PC-9 (cell line): ENCODE measurements at places on chromosomes 5 and 9. TPM values are rescaled to one million over a fixed set of nuclear protein-coding genes. Genes with fewer than 3 reads are reported as not detected.
A peak's percentile ranks its signal among the peaks of the same experiment; 100 is the strongest.

ARL14EPL gene
- 0.37 TPM in 1 of 2 replicates, not detected in the other for total RNA-seq

PFN3 gene
- total RNA-seq, result not detected in 2 replicates

BTNL3 gene
- total RNA-seq, result not detected in 2 replicates

RNF208 gene
- 31.3 and 38.0 TPM in 2 replicates for total RNA-seq

STOM gene
- 7.1 and 7.6 TPM in 2 replicates for total RNA-seq

FLT4 gene
- total RNA-seq, result not detected in 2 replicates

KCNV2 gene
- total RNA-seq, result not detected in 2 replicates

HSPB3 gene
- total RNA-seq, result not detected in 2 replicates

- no peaks in the 10 kb centered on the region for H3K27me3 ChIP-seq
- H3K36me3 ChIP-seq, result 0 out of 2 replicates have a peak, but pooled peaks cover 4% of the 10 kb centered on the region
- no peak overlapping the region for H3K27ac ChIP-seq
- H3K4me3 ChIP-seq, result no peak overlapping the region
- H3K4me1 ChIP-seq, result no peaks in the 10 kb centered on the region
These were observed 40.3 kb downstream of the TNFAIP8 start for GRCh38 chr5:119396030-119396664.

GRCh38 chr9:92140754-92141143, 25.5 kb upstream of the SPTLC1 start:
- DNase-seq, result no peak
- H3K4me1 ChIP-seq, result peaks cover 9% of the 10 kb centered on the region; the same call in 1 of the 2 replicates
- no peak overlapping the region for H3K27ac ChIP-seq
- H3K4me3 ChIP-seq, result peak overlapping the region; percentile 54; the same call in 1 of the 2 replicates
- peaks cover 14% of the 10 kb centered on the region; the same call in 1 of the 2 replicates for H3K27me3 ChIP-seq

GRCh38 chr5:32297181-32298058, 15.3 kb downstream of the MTMR12 start:
- DNase-seq, result no peak
- no peaks in the 10 kb centered on the region for H3K4me1 ChIP-seq
- no peak overlapping the region for H3K4me3 ChIP-seq
- H3K27me3 ChIP-seq, result no peaks in the 10 kb centered on the region
- no peak overlapping the region for H3K27ac ChIP-seq

DNA sequence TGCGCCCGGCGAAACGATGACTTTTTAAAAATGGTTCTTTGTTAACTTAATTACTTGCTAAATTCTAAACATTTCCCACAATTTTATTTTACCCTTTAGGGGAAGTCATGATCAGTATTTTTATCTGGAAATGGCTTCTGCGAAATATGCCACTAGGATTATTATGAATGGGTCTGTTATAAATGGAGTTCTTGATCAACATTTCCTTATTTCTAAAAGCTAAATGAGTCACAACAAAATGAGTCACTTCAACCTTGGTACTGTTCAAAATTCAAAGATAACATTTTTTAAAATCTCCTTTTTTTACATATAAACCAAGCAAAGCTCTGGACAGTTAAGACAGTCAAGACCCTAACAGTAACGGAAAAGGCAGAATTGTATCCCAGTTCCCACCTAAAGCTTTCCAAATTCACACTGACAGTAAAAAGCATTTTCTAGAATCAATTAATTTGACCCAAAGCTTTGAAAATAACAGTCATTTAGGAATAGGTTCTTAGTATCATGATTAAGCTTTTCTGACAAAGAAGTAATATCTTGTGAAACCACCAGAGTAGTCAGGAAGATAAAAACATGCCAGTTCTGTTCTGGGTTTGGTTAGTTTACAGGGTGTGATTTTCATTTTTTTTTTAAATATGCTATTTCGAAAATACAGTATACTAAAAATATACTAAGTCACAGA, 81.7 kb downstream of the LHFPL2 start:
- peaks cover 14% of the 10 kb centered on the region for H3K4me1 ChIP-seq
- H3K27ac ChIP-seq, result peak overlapping the region; percentile 44
- H3K4me3 ChIP-seq, result no peak overlapping the region
- H3K36me3 ChIP-seq, result peaks cover 24% of the 10 kb centered on the region
- H3K27me3 ChIP-seq, result no peaks in the 10 kb centered on the region
- DNase-seq, result no peak

DNA sequence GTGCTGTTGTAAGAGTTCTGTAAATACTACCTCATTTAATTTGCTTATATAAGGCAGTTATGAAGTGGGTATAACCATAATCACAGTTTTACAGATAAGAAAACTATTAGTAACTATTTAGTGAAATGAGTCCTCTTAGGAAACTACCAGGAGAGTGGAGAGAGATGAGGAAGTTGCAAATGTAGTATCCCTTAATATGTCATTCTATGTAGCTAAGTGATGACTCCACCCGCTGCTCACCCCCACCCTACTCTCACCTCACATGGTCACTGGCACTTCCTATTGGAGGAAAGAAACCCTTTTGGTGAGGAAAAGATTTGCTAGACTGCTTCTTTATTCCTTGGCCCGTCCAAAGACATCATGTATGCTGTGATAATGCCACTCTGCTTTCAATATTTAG, 241.8 kb upstream of the SLC24A2 start:
- H3K27me3 ChIP-seq, result no peaks in the 10 kb centered on the region
- H3K4me1 ChIP-seq, result no peaks in the 10 kb centered on the region
- DNase-seq, result no peak
- no peak overlapping the region for H3K27ac ChIP-seq

DNA sequence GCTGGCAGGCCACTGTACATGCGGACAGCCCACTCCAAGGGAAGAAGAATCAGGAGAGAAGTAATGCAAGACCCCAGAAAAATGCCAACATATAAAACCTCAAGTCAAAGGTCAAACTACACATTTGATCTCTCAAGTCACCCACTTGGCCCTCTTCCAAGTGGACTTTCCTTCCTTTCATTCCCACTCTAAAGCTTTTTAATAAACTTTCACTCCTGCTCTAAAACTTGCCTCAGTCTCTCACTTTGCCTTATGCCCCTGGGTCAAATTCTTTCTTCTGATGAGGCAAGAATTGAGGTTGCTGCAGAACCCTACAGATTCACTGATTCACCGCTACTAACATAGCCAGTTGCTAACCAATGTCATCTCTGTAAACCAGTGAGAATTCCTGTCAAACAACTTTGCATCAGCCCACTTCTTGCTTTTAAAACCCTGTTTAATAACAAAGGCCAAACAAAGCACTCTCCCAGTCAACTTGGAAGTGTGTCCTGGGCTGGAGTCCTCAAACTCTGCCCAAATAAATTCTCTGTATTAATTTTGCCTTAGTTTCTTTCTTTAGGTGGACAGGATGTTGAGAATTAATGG, 6.9 kb upstream of the ATP6V1G1 start:
- peak; percentile 80 for DNase-seq
- no peaks in the 10 kb centered on the region for H3K27me3 ChIP-seq
- peak overlapping the region; percentile 29; the same call in 1 of the 2 replicates for H3K27ac ChIP-seq
- H3K4me3 ChIP-seq, result no peak overlapping the region

GRCh38 chr5:175599210-175599609, 58.7 kb upstream of the HRH2 start:
- no peaks in the 10 kb centered on the region for H3K4me1 ChIP-seq
- no peak overlapping the region for H3K27ac ChIP-seq
- no peak for DNase-seq
- H3K36me3 ChIP-seq, result no peaks in the 10 kb centered on the region
- H3K27me3 ChIP-seq, result peaks cover 98% of the 10 kb centered on the region

- H3K27me3 ChIP-seq, result no peaks in the 10 kb centered on the region
- H3K36me3 ChIP-seq, result no peaks in the 10 kb centered on the region
- H3K4me3 ChIP-seq, result peak overlapping the region; percentile 76
- H3K4me1 ChIP-seq, result peaks cover 11% of the 10 kb centered on the region; the same call in 1 of the 2 replicates
- peak; percentile 94 for DNase-seq
These were observed 717 bp upstream of the IQGAP2 start for GRCh38 chr5:76402251-76402885.

GRCh38 chr9:35333551-35333950, 156.4 kb upstream of the RUSC2 start:
- H3K4me3 ChIP-seq, result no peak overlapping the region
- DNase-seq, result no peak
- H3K27ac ChIP-seq, result no peak overlapping the region
- H3K27me3 ChIP-seq, result no peaks in the 10 kb centered on the region

DNA sequence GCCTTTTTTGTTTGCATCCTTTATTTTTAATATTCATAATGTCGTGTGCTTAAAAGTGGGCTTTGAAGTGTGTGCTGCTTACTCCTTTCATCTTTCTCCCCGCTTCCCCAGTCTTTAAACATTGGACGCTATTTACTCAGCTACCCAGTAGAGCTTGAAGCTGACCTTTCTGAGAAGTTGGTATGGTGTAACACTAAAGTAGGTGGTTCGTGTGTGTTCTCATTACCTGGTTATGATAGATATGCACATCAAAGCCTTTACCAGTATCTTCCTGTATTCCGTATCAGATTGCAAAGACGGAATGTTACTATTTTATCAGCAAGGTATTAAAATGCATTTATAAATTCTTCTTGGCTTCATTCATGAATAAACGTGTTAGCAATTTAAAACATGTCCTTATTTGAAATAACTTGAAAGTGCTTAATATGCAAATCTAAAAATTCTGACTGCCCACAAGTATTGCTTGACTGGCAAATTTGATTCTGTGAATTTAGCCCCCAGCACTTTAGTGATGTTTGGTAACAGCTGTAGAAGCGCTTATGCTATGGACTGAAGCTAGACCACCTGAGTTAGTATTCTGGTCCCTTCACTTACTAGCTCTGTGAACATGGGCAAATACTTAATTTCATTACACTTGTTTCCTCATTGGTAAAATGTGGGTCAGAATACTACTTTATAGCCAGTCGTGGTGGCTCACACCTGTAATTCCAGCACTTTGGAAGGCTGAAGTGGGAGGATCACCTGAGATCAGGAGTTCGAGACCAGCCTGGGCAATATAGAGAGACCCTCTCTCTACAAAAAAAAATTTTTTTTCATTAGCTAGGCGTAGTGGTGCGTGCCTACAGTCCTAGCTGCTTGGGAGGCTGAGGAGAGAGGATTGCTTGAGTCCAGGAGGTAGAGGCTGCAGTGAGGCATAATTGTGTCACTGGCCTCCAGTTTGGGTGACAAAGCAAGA, 1.7 kb downstream of the RRAGA start:
- no peaks in the 10 kb centered on the region for H3K36me3 ChIP-seq
- no peak overlapping the region for H3K27ac ChIP-seq
- peaks cover 24% of the 10 kb centered on the region for H3K4me1 ChIP-seq

- H3K4me1 ChIP-seq, result peaks cover 20% of the 10 kb centered on the region
- H3K4me3 ChIP-seq, result peak overlapping the region; percentile 34; the same call in 1 of the 2 replicates
- H3K27me3 ChIP-seq, result no peaks in the 10 kb centered on the region
These were observed 63.2 kb downstream of the PRRT1B start for GRCh38 chr9:131608493-131609037.

GRCh38 chr9:117182046-117182445, 232.8 kb downstream of the ASTN2 start:
- H3K4me3 ChIP-seq, result no peak overlapping the region
- DNase-seq, result no peak
- no peaks in the 10 kb centered on the region for H3K36me3 ChIP-seq
- no peak overlapping the region for H3K27ac ChIP-seq
- no peaks in the 10 kb centered on the region for H3K4me1 ChIP-seq

DNA sequence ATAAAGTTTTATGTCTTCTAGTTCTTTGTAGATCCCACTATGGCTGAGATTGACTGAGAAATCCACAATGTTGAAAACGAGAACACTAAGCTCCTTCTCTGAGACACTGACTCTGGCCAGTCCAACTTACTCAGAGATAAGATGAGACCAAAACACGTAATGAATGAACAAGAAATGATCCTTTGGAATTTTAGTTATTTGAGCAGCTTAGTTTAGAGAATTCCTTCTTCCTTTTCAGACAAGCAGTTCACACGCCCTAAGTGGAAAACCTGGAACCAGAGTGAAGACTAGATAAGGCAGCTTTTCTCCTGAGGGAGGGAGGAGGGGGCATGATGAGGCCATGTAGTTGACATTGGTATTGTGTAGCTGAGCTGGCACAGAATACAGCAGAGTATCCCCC, 139.6 kb downstream of the GABRB2 start:
- DNase-seq, result no peak
- H3K27ac ChIP-seq, result no peak overlapping the region
- no peak overlapping the region for H3K4me3 ChIP-seq
- no peaks in the 10 kb centered on the region for H3K36me3 ChIP-seq
- no peaks in the 10 kb centered on the region for H3K27me3 ChIP-seq
- no peaks in the 10 kb centered on the region for H3K4me1 ChIP-seq

- no peak overlapping the region for H3K27ac ChIP-seq
- DNase-seq, result no peak
- H3K27me3 ChIP-seq, result no peaks in the 10 kb centered on the region
- H3K36me3 ChIP-seq, result no peaks in the 10 kb centered on the region
- H3K4me1 ChIP-seq, result no peaks in the 10 kb centered on the region
These were observed 1.0 kb downstream of the DOCK8 start for GRCh38 chr9:215631-216155.

DNA sequence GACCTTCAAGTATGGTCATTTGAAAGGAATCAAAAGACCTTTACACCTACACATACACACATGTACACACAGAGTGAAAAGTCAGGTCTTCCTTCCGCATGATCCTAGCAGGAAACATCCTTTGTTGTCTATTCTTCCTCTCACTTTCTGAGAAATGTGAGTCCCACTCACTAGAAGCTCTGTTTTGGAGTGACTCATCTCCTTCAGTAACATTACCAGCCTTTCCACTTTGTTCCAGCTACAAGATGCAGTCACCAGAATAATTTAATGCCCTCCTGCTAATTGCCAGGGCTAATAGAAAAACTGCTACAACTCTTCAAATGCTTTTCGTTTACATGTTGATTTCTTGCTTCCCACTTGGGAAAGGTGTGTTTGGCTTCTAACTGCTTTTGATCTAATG, 417.3 kb downstream of the RASEF start:
- DNase-seq, result no peak
- H3K4me1 ChIP-seq, result 0 out of 2 replicates have a peak, but pooled peaks cover 3% of the 10 kb centered on the region
- H3K36me3 ChIP-seq, result no peaks in the 10 kb centered on the region
- no peak overlapping the region for H3K4me3 ChIP-seq
- H3K27ac ChIP-seq, result no peak overlapping the region

DNA sequence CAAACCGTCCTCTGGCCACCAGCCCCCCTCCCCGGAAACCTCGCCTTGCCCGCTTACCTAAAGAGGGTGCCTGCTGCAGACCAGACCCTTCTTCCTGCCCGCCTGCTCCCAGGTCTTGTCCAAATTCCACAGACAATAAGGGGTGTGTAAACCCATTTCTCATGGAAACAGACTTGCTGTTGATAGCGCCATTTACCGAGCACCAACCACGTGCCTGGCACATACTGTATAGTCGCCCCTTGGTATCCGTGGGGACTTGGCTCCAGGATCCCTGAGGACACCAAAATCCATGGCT, 25.1 kb downstream of the CDHR2 start:
- H3K27ac ChIP-seq, result no peak overlapping the region
- H3K27me3 ChIP-seq, result no peaks in the 10 kb centered on the region
- DNase-seq, result no peak
- 0 out of 2 replicates have a peak, but pooled peaks cover 4% of the 10 kb centered on the region for H3K4me1 ChIP-seq
- H3K4me3 ChIP-seq, result no peak overlapping the region

GRCh38 chr5:82169892-82170291, 108.3 kb downstream of the RPS23 start:
- H3K36me3 ChIP-seq, result no peaks in the 10 kb centered on the region
- peaks cover 7% of the 10 kb centered on the region; the same call in 1 of the 2 replicates for H3K4me1 ChIP-seq
- no peak overlapping the region for H3K27ac ChIP-seq
- H3K4me3 ChIP-seq, result no peak overlapping the region
- H3K27me3 ChIP-seq, result no peaks in the 10 kb centered on the region
